Endothelial cell of umbilical vein (primary cell): ENCODE measurements at places on chromosomes 7 and 10.

DNA sequence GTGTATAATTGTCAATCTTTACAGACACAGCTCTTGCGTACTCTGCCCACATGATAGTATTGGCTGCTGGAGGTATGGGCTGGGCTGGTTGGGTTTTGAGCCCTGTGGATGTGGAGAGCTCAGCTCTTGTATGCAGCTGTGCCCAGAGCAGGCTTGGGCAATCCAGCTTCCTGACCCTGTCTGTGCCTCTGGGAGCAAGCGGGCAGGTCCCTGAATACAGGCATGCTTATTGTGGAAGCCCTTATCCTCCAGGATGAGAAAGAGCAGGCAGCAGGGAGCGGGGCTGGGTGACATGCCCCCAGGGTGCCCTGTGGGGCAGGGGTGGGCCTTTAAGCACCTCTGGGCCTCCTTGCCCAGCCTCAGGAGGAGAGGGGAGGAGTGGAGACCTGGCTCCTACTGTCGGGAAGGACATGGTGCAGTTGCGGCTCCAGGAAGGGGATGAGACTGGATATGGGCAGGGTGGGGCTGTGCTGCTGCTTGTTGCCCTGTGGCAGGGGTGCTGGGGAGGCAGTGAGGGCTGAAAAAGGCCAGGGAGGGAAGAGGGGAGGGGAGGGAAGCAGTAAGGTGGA is 32.7 kb upstream of the SH2D4B start:
- peak overlapping the region; percentile 96 for H3K27ac ChIP-seq
- H3K4me3 ChIP-seq = no peak overlapping the region
- H3K36me3 ChIP-seq = peaks cover 5% of the 10 kb centered on the region
- DNase-seq = no peak
- H3K27me3 ChIP-seq = no peaks in the 10 kb centered on the region
- H3K4me1 ChIP-seq = peaks cover 92% of the 10 kb centered on the region

DNA sequence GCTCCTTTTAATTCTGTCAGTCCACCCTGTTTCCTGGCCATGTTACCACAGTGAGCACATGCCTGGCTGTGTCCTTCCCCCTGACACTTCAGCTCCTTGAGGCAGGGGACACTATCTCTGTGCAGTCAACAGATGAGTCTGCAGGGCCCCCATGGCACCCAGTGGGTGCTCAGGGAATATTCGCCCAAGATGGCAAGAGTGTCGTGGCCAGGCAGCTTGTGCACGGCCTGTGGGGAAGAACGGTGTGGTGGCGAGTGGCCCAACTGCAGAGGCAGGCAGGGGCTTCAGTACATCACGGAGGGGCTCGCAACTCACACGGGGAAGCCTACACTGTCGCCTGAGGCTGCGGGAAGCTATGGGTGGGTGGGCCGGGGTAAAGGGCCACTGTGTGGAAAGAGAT is 91.1 kb downstream of the TRRAP start:
- no peaks in the 10 kb centered on the region for H3K4me1 ChIP-seq
- H3K4me3 ChIP-seq = no peak overlapping the region
- H3K27me3 ChIP-seq = no peaks in the 10 kb centered on the region
- peaks cover 70% of the 10 kb centered on the region for H3K36me3 ChIP-seq
- H3K27ac ChIP-seq = no peak overlapping the region
- no peak for DNase-seq

DNA sequence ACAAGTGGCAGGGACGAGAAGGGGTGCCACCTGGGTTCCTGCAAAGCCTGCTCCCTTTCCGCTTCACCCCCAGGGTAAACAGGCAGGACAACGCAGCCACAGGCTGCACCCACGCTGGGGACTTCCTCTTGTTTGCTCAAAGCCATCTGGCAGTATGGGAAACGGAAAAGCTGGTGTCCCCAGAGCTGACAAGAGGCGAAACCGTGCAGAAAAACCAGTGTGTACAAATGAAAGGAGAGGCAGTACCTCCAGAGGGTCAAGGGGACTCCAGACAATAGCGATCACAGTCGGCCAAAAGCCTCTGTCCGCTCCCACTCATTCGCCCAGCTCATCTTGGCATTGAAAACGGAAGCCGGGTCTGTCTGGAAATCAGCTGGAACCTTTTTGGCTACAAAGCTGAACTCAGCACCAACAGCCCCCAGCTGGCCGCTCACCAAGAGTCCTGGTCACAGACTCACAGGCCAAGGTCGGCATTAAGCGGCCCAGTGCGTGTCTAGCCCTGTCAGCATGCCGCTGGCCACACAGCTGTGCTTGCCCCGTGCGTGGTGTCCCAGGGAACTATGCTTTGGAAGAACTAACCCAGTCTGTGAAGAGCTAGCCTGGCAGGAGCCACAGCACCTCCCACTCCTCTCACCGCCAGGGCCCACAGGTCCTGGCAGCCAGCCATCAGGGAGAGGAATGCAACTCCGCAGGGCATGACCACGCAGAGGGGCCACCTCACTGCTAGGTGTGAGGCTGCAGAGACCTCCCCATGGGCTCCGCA is 10.4 kb downstream of the TNS3 start:
- no peaks in the 10 kb centered on the region for H3K36me3 ChIP-seq
- no peak overlapping the region for H3K4me3 ChIP-seq
- H3K27me3 ChIP-seq = no peaks in the 10 kb centered on the region
- no peak overlapping the region for H3K27ac ChIP-seq
- peaks cover 5% of the 10 kb centered on the region for H3K4me1 ChIP-seq
- DNase-seq = no peak

- no peak for DNase-seq
- no peaks in the 10 kb centered on the region for H3K4me1 ChIP-seq
- H3K27ac ChIP-seq = no peak overlapping the region
- no peak overlapping the region for H3K4me3 ChIP-seq
- no peaks in the 10 kb centered on the region for H3K27me3 ChIP-seq
Observed at GRCh38 chr10:123761038-123761428, 94.9 kb downstream of the GPR26 start.

GRCh38 chr10:9681655-9682054 is 1336.0 kb upstream of the CELF2 start:
- DNase-seq = no peak
- H3K36me3 ChIP-seq = no peaks in the 10 kb centered on the region
- H3K4me3 ChIP-seq = no peak overlapping the region
- no peaks in the 10 kb centered on the region for H3K4me1 ChIP-seq
- no peak overlapping the region for H3K27ac ChIP-seq
